CD4-positive, alpha-beta T cell treated with Interleukin-15 for 4 hours (primary cell): ENCODE measurements at places on chromosomes 4 and X.

DNA sequence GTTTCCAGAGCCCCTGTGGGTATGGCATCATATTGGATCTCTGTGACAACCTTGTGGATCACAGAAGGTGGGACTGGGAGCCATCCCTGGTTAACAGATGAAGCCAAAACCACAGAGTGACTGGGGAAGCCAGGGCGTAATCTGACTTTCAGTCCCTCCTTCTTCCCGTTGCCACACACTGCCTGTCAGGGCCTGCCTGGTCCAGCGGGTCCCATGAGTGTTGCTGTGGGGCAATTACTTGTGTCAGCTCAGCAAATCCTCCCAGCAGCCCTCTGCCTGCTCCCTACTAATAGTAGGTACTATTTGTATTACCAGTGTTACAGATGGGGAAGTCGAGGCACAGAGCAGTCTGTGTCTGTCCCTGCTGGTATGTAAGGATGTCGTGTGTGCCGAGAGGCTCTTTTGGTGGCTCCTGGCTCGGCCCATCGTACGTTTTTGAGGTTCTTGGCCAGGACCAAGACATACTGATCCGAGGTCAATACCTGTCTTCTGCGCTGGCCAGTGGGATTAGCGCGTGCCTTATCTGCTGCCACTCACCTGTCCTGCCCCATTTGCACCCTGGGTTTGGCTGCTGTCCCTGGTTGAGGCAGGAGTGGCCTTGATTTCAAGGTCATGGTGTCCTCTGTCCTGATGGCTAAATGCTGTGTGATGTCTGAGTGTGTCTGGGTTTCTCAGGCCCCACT, 5.7 kb downstream of the NSG1 start:
- DNase-seq, result no peak

GRCh38 chrX:95332530-95332929, 1352.1 kb upstream of the DIAPH2 start:
- DNase-seq, result no peak

GRCh38 chrX:114800719-114801118, 216.7 kb downstream of the IL13RA2 start:
- DNase-seq, result no peak

DNA sequence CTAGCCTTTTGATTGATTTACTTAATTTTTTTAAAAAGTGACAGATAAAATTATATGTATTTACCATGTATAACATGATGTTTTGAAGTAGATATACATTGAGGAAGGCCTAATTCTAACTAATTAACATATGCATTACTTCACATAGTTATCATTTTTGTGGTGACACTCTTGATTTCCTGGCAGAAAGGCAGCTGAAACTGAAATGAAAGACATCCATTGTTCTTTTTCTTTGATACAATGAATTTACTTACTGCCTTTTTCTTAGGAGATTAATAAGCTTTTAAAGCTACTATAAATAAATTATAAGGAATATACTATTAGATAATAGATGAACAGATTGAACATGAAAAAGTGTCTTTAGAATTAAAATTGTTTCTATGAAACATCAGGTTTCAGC, 26.7 kb downstream of the ANKRD50 start:
- DNase-seq, result no peak

DNA sequence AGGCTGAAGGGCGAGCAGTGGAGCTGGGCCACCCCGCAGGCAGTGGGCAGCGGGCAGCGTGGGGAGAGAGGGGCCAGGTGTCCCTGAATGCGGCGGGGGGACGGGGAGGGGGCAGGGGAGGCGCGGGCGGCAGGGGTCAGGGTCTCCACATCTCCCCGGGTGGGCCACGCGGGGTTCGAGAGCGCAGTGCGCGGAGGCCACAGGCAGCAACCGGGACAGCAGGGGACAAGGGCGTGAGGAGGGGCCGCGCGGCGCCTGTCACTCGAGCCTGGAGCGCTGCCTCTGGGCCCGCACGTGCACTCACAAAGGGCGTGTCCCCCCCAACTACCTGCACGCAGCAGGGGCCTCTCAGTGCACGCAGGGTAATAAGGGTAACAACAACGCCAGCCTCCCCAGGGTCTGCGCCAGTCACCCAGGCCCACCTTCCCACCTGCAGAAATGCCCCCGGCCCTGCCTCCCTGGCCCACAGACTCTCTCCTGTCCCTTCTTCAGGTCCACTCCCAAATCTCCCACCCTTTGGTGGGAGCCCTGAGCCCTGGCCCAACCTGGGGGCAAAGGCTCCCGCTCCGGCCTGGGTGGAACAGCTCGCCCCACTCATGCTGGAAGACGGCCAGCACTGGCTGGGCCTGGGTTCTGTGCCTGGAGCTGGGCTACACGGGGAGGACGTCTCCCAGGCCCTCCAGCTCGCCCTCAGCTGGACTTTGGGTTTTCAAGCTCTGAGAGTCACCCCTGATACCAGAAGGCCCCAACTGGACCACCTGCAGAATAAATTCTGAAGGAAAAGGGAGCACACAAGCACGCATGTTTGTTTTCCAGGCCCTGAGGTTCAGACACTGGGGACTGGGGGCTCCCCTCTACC, 53.2 kb downstream of the ZFYVE28 start:
- no peak for DNase-seq

GRCh38 chrX:40864972-40865371, 129.6 kb upstream of the MED14 start:
- no peak for DNase-seq

- DNase-seq, result no peak
Measured at GRCh38 chr4:78645853-78646757, 94.5 kb downstream of the ANXA3 start.

GRCh38 chrX:110852180-110852579, 56.6 kb upstream of the CHRDL1 start:
- no peak for DNase-seq

DNA sequence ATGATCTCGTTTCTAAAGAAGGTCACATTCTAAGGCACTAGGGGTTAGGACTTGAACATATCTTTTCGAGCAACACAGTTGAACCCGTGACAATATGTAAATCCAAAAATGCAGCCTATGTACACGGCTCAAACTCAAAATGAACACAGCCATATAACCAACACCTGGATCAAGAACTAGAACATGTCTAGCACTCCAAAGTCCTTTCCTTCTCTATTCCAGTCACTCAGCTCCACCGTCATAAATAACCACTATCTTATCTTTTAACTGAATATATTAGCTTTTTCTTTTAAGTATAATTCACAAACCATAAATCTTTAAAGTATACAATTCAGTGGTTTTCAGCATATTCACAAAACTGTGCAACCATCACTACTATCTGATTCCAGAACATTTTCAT, 19.4 kb upstream of the RELL1 start:
- no peak for DNase-seq

- no peak for DNase-seq
Measured at GRCh38 chr4:40991908-40992307, 222.4 kb downstream of the APBB2 start.

- DNase-seq, result no peak
Measured at GRCh38 chrX:97471071-97471470, 587.4 kb downstream of the RPA4 start.

DNA sequence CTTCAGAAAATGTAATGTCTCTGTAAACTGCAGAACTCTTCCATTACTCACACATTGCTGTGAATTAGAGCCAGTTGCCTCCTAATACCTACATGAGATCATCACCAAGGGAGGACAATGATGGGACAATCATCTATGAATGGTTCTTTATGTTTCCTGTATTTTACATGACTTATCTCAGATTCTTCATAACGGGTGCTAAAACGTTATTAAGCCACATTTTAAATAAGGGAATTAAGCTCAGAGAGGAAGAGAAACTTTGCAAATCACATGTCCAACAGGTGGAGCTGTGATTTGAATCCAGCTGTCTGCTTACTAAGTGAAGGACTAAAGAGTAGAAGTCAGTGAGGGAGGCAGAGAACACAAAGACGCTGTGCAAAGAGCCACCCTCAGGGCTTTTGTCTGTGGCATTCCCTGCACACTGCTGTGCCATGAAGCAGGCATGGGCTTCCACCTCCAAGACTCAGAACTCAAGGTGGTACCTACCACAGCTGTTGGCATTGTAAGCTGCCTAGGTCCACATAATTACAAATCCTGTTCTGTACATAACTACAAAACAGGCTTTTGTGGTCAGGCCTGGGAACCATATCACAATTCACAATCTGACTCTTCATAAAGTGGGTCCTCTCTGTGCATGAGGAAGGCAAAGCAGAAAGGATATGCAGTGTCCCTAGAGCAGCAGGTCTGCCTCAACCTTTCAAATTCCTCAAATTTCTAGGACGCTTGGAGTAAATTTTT, 12.8 kb downstream of the TBC1D9 start:
- DNase-seq, result no peak
